ENCODE measurements at places on chromosomes 3 and 15.

DNA sequence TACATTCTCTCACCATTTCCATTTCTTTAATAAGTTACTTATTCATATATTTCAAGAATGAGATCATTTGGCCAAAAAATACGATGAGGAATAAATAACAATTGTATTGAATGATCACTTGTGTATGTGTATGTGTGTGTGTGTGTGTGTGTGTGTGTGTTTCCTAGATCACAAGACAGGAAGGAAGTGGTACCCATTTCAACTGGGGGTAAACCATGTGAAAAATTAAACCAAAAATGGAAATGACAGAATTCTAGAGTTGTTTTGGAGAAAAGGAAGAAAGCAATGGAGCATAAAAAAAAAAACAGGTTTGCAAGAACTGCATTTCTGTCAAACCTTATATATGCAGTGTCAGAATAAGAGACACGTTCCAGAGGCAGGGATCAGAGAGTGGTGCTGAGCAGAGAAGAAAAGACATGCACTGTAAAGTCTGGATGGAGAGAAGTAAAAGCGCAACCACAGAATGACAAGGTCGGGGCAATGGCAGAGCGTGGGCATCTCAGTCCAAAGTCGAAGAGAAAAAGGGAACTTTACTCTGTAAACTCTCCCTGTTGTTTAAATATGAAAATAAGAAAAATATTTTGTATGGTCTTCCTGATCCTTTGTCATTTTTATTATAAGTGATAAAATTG lies 75.5 kb downstream of the PEX5L start:
- DNase-seq = no peak

DNA sequence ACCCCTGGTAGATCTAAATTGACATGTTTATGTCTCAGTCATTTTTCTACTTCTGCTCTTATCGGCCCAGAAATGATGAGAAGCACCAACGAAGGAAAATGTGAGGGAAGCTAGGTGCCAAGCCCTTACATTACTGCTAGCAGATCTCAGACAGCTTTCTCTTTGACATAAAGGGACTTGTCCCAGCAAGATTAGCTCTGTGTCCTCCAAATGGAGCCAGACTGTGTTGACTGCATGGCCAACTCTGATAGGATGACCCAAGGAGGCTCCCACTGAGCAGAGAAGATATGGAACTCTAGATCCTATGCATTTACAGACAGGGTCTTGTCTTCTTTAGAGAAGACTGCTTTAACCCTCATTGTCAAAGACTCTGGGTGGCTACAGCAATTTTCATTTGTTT lies 2.8 kb upstream of the MCTP2 start:
- DNase-seq = no peak

GRCh38 chr3:43248185-43248583 lies 38.2 kb upstream of the SNRK start:
- DNase-seq = no peak

- DNase-seq = no peak
Measured at GRCh38 chr3:139267300-139268246, 76.2 kb upstream of the MRPS22 start.

- DNase-seq = no peak
Measured at GRCh38 chr15:95261546-95261945, 1030.2 kb downstream of the MCTP2 start.

DNA sequence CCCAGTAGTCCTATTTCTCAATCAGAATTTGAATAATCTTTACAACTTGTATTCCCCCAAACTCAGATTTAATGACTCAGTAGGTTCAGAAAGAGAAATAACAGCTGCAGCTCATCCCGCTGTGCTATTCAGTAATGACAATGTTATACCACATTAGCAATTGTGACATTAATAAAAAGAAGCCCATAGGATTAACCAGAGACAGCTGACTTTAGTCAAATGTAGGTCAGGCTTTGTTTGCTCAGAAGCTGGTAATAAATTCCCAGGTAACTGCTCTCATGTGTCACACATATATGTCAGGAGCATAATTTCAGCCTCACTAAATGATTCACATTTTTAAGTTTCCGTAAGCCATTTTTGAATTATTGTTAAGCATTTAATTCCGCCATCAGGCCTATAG lies 222.0 kb upstream of the UBE2E2 start:
- DNase-seq = no peak

DNA sequence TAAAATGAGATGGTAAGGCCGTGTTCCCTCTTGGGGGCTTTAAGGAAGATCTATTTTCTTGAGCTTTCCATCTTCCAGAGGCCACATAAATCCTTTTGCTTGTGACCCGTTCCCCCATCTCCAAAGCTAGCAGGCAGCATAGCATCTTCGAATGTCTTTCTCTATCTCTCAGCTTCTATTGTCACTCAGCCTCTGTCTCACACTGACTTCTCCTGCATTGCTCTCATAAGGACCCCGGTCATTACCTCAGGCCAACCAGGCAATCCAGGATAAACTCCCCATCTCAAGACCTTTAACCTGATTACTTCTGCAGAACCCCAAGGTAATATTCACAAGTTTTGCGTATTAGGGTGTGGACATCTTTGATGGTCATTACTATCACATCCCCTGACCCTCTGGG lies 250.3 kb upstream of the SOX2 start:
- no peak for DNase-seq

DNA sequence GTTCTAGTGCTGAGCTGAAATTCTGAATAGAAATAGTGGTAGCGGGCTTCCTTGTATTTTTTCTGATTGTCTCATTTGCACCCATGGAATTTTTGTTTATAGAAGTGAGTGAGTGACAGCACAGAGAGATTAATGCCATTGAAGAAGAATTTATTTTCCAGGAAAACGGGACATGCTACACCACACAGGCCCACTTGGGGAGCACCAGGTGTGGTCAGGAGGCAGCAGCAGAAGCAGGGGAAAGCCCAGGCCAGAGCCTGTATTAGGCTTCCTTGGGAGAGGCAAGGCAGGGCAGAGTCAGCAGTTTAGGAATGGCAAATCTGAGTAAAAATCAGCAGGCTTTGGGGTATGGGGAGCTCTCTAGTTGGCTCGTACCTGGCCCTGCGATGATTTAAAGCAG lies 88.4 kb upstream of the ATP11B start:
- no peak for DNase-seq

- DNase-seq = no peak
Measured at GRCh38 chr3:185741586-185741985, 83.3 kb downstream of the IGF2BP2 start.

DNA sequence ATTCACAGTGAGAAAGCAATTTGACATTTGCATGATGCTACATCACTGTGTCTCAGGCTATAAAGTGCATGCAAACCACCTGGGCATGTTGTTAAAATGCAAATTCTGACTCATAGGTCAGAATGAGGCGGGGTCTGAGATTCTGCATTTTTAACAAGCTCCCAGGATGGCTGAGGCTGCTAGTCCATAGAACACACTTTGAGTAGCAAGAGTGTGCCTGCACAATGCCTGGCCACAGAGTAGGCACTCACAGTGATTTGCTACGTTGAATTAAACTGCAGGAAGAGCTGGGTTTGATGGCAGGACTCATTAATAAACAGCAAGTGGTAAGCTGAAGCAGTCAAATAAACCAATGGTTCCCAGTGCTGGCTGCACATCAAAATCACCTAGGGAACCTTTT lies 48.1 kb downstream of the NTRK3 start:
- DNase-seq = no peak

DNA sequence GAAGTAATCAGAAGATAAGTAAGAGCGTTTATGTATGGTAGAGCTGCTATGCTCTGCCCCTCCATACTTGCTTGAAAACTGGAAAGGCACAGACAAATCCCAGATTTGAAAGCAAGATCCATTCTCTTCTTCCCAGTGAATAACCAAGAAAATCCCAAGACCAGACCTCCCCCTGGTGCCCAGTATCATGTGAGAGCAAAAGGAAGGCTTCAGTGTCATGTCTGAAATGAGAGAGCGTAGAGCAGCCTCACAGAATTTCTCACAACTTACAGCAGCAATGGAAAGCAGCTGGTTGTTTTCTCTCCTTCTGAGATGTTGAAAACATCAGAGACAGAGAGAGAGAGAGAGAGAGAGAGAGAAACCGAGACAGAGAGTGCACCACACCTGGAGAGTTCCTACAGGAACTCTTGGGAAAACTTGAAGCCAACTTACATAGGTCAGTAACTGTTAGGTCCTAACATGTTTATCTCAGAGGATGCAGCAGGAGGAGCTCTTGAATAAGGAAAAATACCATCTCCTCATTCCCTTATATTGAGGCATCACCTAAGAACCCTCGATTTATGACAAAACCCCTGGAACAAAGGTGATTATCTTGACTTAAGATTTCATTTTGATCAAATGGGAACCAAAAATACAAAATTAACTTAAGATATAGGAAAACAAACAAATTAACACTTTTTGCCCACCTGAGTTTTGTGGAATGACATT lies 273.3 kb downstream of the NSUN3 start:
- no peak for DNase-seq

DNA sequence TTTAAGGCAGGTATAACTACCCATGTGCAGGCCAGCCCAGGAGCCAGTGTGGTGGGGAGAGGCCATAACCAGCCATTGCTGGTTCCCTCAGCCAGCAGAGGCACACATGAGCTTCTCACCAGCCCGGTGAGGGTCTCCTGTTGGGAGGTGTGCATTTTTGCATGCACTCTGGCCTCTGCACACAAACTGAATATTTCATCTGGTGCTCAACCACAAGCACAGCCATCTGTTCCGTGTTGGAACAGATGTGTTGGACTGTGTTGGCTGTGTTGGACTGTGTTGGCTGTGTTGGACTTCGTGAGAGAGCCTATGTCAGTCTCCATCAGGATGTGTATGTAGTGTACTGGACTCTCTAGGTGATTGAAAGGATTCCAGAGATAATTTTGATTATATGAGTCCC lies 67.2 kb downstream of the RPL39L start:
- DNase-seq = no peak

DNA sequence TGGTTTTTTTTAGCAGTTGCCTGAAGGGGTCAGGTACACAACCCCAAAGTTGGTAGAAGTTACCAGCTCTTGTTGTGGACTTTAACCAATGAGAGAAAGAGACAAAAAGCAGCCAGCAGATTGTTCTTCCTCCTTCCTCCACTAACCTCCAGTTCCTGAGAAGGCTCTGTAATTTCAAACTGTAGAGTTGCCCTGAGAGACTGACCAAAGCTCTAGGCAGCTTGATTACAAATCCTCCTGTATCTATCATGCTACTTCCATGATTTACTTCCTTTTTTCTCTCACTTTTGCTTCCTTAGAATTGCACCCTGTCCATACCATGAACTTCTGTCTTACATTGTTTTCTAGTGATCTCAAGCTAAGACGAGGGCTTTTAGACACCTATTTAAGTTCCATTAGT lies 29.2 kb downstream of the NSUN3 start:
- DNase-seq = no peak

DNA sequence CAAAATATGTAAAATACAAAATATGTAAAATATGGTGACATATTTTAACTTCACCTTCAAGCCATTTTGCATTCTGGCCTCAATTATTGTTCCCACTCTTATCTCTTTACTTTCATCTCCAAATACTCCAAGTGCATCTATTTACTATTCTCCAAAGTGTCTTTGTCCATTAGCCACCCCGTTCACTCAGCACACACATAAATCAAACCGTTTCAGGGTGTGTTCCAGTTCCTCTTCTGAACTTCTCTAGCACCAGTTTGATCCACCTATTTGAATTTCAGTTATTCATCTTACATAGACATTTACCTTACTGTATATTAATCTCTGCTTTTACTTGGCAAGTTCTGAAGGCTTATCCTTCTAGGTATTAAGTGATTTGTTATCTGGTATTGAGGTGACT lies 45.1 kb downstream of the SGO1 start:
- DNase-seq = no peak

DNA sequence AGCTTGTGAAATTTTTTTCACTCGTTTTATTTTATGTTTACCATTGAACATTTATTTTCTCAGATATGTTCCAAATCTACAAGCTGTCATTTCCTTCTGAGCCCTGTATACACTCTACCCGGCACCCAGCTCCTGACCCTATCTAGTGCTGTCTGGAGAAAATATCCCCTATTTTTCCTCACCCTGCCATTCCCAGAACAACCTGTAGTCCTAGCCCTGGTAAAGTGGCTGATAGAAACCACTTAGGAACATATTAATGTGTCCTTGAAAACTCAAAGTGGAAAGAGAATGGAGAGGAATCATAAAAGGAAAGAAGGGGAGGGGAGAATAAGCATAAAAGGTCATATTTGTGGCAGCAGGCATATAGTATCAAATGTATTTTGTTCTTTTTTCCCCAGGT lies 8.2 kb upstream of the TIMMDC1 start:
- no peak for DNase-seq

DNA sequence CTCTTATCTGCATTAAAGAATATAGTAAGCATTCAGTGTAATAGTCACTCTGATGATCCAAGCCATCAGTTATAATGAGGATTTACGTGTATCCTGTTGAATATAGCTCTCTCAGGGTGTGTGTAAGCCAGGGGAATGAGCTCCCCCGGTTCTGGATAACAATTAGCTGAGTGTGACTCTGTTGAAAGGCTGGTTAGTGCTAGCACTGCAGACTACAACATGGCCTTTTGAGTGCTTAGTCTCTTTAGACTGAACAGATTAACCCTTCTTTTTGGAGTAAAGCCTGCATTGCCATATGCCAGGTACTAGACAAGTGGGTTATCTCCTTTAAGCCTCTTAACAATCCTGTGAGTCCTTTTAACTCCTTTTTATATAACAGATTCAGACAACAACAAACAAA lies 119.5 kb downstream of the TMEM108 start:
- no peak for DNase-seq

- DNase-seq = no peak
Measured at GRCh38 chr3:13047296-13048165, 25.7 kb downstream of the IQSEC1 start.

- DNase-seq = no peak
Measured at GRCh38 chr15:40289140-40289775, 6.4 kb upstream of the ANKRD63 start.

DNA sequence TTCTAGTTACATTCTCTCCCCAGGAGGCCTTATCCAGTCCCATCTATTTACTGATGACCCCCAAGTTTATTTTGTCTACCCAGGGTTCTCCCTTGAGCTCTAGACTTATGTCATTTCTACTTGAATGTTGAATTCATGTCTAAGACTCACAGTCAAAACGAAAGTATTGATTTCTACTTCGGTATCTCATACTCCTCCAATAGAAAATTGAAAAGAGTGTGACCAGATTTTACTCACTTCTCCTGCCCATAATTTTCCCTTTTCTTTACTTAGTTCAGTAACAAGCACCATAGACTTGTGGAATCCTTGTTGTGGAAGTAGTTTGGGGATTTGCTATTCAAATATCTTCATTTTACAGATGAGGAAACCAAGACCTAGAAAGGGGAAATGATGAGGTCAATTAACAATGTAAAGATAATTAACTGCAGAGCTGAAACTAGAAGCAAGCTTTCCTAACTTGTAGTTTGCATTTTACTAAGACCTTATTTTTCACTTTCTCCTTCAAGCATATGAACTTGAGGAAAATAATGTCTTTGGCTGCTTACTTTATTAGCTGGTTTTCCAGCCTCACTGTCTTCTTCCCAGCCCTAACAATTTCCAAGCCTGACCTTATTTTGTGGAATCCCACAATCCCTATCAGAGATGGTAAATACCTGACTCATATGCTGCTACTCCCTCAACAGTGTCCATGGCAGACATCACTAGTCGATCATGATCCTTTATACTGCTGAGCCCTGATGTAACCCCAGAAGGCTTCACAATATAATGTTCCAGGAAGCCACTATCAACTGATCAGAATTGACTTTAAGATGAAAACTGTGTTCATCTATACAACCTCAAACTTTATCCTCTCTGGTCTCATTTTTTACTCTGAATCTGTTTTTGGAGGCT lies 123.9 kb upstream of the AGBL1 start:
- DNase-seq = no peak
